ENCODE measurements at places on chromosomes 12 and 14.
A peak's percentile ranks its signal among the peaks of the same experiment; 100 is the strongest.

DNA sequence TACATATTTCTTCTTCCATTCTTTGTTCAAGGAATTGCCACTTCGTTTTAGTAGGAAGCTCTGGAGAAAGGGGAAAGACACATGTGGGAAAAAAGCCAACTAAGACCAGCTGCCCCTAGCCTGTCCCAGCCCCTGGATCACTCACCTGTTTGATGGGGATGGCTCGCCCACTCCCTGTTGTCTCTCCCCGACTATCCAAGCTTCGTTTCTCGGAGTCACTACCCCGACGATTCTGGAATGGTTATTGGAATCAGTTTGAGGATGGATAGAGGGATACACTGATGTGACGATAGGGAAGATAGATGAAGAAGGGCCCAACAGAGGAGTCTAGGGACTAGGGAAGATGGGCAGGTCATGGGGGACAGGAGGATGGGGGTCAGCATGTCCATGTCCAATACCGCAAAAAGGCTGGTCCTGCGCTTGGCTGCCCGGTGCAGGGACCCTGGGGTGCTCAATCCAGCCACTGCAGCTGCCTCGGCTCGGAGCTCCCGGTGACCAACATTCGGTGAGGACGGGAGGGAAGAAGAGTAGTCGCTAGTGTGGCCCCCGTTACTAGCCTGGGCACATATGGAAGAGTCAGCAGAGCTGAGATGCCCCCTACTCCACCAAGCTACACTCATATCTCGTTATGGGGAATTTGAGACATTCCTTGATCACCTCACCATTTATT lies 7.0 kb downstream of the AGAP2 start:
- DNase-seq, result no peak

DNA sequence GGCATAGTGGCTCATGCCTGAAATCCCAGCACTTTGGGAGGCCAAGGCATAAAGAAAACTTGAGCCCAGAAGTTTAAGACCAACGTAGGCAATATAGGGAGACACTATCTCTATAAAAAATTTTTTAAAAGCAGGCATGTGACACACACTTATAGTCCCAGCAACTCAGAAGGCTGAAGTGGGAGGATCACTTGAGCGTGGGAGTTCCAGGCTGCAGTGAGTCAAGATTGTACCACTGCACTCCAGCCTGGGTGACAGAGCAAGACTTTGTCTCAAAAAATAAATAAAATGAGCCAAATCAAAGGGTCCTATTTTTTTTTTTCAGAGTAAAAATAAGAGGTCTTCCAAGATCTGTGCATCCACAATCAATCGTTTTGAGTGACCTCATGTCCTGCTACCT lies 237.6 kb downstream of the SLC16A7 start:
- no peak for DNase-seq

DNA sequence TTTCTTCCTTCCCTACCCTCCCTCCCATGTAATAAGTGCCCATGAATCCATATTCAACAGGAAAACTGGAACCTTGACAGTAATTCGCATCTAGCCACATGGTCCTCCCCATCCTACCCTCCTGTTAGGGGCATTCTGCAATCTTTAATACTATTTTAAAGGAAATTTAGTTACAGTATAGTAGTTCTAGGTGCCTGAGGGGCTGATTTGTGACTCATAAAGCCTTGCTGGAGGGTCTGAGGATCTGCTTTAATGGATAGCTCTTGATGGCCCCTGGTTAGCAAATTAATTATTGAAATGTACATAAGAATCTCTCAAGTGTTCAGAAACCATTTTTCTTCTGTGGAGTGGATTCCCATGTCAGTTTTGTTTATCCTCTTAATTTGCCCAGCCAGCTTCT lies 54.1 kb downstream of the ESRRB start:
- DNase-seq, result no peak

GRCh38 chr12:31876568-31877424 lies 82.4 kb upstream of the RESF1 start:
- no peak for DNase-seq

DNA sequence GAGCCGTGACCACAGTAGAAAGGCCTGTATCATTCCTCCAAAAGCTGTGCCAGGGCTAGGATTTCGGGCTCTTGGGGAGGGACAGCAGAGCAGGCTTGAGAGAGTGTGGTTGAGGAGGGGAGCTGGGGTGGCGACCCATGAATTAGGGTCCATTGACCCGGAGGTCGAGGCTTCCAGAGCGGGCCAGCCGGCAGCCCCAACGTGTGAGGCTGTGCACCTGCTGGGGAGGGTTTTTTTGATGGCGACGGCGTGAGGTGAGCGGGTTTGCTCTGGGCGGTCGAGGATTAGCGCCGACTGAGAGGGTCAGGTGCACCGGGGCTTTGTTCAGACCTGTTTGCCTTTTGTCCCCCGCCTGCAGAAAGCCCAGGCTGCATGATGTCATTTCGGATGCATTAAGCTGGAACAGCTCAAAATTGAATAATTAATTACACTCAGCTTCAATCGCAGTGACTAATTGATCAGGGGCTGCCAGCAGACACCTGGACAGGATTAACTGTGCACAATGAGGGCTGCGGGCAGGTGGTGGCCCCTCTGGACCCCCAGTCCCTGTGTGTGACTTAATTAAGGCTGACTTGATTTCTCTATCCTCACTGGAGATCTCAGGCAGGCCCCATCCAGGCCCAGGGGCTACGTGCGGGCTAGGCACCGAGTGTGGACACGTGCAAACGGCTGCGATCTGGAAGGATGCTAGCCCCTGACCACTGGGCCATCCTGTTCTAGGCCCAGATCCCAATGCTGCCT lies 42.1 kb upstream of the MEG3 start:
- no peak for DNase-seq

GRCh38 chr14:54332490-54332889 lies 64.3 kb upstream of the CDKN3 start:
- no peak for DNase-seq

DNA sequence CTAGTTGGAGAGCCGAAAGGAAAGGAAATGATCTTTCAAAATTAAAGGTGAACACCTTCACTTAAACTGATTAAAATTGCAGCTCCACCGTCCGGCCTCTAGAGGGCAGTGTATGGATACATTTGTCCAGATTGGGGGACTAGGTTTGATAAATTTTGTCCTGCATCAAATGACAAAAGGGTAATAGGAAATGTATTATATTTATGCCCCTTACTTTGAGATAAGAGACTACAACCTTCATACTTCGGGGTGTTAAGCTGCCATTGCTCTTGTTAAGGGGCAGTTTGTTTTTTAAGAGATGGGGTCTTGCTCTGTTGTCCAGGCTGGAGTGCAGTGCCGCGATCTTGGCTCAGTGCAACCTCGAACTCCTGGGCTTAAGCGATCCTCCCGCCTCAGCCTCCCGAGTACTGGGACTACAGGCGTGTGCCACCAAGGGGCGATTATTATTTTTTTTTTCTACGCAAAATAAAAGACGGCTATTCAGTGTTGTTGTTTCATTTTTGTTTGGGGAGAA lies 818 bp upstream of the SUOX start:
- peak; percentile 45 for DNase-seq

DNA sequence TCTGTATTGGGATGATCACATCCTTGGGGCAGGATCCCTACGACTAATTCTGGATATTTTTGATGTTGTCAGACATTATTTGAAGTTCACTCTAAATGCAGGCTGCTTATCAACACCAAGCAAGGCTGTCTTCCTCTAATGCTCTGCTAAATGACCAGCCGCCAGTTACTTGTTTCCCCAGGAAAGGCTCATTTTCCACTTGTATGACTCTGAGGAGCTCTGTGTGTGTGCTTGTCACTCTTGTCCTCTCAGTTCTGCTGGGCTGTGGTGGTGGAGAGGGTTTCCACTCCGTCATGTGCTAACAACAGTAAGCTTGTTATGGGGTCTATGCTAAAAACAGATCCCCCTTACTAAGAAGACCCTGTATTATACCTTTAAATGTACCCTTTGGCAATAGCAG lies 42.1 kb downstream of the ATL1 start:
- DNase-seq, result no peak

DNA sequence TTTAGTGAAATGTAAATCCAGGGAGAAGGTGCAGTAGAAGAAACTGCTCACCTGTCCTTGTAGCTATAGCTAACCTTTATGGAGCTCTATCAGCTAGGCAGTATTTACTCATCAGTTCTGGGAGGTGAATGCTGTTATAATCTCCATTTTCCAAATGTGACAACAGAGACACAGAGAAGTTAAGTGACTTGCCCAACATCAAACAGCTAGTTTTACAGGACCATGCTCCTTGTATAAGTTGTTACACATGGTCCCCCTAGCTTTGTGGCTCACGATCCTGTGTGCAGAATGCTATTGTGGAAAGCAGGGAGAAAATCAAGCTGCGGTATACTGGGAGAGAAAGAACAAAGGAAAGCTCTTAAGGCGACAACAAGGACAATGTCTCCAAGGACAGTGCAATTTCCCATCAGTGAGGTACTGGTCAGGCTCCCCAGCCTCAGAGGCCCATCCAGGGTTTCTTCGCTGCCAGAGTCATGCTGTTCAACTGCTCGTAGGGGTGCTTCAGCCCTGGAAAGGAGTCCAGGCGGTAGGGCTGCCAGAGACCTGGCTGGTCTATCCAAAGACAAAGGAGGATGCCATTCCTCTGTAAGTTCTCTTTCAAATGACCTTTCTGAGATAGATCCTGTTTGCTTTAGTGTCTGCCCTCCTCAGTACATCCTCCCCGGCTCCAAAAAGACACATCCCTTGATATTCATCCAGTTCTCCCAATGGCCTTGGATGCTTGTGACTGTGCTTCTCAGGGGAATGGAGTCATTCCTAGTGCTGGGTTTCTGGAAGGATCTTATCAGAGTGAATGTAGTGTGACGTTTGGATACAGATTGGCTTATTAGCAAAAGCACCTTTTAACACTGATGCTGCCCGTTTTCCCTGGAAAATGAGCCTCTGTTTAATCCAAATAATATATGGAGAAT lies 95.5 kb downstream of the ARF6 start:
- DNase-seq, result no peak

DNA sequence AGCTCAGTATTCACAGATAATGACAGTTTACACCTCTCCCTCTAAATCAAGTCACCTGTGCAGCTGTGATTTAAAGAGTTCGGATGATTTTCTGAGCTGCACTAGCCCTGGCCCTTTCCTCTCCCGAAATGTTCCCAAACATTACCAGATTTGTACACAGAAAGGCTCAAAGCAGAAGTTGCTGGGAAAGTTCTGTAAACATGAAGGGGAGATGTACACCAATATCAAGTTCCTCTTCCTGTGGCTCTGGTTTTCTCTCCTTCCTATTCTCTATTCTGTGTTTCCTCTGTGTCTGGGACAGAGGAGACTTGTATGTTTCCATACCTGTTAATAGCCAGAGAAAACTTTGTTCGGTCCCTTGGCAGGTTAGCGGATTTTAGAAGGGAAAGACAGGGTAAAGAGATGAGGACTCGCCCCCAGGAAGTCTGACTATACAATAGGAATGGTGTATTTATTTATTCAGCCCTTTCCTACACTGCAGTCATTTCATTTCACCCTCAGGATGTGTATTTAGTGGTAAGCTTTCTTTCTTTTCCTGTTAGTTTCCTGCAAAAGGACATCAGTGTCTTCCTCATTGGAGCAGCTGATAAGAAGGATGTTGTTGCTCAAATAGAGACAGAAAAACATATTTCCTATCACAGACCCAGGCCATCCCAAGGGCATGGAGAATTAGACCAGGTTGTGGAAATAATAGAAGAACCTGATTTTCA lies 7.6 kb upstream of the NUMB start:
- no peak for DNase-seq

DNA sequence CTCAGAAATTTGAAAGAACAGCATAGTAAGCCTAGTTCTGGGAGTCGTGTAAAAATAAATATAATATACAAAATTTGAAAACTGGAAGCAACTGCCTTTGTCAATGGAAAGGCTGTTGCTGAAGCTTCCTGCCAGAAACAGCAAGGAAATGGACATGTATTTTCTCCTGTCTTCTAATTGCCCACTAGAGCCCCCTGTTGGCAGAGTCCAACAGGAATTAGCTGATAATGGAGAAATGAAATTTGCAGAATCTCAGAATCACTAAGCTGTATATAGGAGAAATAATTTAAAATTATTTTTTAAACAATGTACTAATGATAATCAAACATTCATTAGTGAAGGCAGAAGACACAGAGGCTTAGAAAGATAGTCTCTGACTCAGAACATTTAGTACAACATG lies 414.8 kb downstream of the SLC6A15 start:
- DNase-seq, result no peak

GRCh38 chr12:114136631-114137030 lies 170.5 kb upstream of the RBM19 start:
- no peak for DNase-seq

- DNase-seq, result no peak
Observed at GRCh38 chr12:52130711-52131110, 51.2 kb downstream of the SMIM41 start.

- no peak for DNase-seq
Observed at GRCh38 chr12:86911973-86912372, 655.8 kb upstream of the MGAT4C start.

GRCh38 chr12:79233341-79233781 lies 368.8 kb downstream of the SYT1 start:
- no peak for DNase-seq

GRCh38 chr14:65824285-65824977 lies 411.9 kb downstream of the FUT8 start:
- peak; percentile 25 for DNase-seq

GRCh38 chr12:30845676-30846075 lies 80.9 kb upstream of the TSPAN11 start:
- DNase-seq, result no peak

- DNase-seq, result no peak
Observed at GRCh38 chr12:43332977-43333640, 218.9 kb downstream of the ADAMTS20 start.

- no peak for DNase-seq
Observed at GRCh38 chr14:35331605-35332516, 39.7 kb downstream of the PSMA6 start.

DNA sequence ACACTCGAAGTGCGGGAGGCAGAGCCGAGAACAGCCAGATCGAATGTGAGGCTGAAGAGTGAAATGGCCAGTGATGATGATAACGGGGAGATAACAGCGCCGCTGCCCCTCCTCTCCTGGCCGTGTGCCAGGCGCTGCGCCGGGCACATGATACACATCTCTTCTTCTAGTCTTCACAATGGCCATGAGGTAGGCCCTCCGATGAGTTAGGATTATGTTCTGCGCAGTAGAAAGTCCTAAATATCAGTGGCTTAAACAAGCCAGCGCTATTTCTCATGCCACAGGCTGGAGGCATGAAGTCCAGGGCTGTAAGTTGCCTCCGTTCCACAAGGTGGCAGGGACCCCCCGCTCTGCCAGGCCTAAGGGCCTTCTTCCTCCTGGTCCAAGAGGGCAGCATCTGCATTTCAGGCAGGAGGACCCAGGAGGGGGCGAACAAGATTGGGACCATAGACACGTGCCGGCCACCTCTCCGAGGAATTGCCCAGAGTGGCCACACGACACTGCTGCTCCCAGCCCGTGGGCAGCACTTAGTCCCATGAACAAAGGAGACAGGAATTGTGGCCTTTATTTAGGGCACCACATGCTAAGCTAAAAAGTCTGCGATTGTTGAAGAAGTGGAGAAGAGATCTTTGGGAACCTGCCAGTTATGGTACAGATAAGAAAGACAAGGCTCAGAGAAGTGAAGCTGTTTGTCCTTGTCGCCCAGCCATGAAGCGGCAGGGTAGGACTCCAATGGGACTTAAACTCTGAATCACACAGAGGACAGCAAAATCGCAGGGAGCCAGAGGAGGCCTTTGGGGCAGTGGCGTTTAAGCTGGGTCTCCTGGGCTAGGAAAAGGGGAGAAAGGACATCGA lies 10.9 kb upstream of the HVCN1 start:
- DNase-seq, result no peak

GRCh38 chr12:72272731-72273498 lies 745 bp downstream of the TRHDE start:
- DNase-seq, result no peak

- DNase-seq, result no peak
Observed at GRCh38 chr12:95837240-95838038, 21.3 kb upstream of the SNRPF start.

- DNase-seq, result no peak
Observed at GRCh38 chr12:9127936-9128663, 12.4 kb upstream of the A2M start.

Measured in stimulated activated CD8-positive, alpha-beta memory T cell treated with anti-CD3 and anti-CD28 coated beads, Interleukin-4, amount 100 ng/mL, for 1 hour (primary cell).